ENCODE measurements at places on chromosomes 16 and 17.

- no peak for DNase-seq
Measured at GRCh38 chr16:17076092-17076754, 394.5 kb downstream of the XYLT1 start.

GRCh38 chr17:67435122-67435521 is 58.0 kb downstream of the PITPNC1 start:
- DNase-seq, result no peak

GRCh38 chr17:49528966-49529365 is 33.9 kb downstream of the NGFR start:
- no peak for DNase-seq

DNA sequence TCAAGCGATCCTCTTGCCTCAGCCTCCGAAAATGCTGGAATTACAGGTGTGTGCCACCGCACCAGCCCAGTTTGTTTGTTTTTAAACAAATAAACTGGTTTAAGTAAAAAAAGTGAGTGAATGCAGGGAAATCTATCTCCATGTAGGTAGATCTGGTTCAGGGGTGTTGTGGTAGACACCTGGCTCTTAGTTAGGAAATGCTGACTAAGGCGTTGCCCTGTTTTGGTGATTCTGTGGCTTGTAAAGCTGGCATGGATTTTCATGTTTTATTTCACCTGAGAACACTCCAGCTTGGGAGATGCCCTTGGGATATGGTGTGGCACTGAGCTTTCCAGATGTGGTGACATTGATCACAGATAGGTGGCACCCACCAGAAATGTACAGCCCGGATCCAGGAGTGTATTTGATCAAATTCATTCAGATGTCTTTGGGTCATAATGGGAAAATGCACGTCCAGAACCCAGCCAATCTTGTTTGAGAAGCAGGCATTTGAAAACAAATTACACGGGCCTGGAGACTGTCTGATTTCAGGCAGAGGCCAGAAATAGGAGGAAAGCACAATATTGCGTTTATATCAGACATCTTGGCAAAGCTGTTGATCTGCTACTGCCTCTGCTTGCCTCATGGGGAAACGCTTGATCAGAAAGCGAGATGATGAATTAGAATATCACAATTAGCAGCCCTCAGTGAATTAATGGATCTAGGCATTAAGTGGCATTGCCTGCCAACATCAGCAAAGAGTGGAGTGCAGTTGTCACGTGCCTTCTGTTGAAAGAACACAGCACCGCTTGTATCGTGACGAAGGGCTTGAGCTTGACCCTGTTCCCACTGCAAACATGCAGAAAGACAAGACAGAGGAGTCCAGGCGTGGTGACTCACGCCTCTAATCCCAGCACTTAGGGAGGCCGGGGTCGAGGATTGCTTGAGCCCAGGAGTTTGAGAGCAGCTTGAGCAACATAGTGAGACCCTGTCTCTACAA is 7.3 kb upstream of the IL34 start:
- no peak for DNase-seq

DNA sequence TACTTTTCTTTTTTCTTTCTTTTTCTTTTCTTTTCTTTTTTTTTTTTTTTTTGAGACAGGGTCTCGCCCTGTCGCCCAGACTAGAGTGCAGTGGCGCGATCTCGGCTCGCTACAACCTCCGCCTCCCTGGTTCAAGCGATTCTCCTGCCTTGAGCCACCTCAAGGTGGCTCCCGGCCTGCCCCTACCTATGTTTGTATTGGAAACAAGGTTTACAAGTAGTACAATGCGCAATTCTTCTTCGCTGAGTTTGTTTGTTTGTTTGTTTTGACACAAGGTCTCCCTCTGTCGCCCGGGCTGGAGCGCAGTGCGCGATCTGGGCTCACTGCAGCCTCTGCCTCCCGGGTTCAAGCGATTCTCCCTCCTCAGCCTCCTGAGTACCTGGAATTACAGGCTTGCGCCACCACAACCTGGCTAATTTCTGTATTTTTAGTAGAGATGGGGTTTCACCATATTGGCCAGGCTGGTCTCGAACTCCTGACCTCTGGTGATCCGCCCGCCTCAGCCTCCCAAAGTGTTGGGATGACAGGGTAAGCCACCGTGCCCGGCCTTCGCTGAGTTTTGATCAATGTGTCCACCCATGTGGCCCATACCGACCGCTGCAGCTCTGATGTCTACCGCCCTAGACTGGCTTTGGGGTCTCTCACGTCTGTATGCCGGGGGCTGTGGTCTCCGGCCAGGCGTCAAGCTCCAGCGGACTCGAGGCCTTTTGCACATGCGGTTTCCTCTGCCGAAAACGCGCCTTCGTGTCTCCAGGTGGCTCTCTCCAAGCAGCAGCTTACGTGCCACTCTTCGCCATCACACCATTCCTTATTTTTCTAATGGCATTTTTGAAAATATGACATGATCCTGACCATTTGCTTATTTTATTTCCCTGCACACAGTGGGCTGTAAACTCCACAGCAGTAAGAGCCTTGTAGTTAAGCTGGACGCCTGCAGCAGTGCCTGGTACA is 1.1 kb upstream of the YBX2 start:
- no peak for DNase-seq

- no peak for DNase-seq
Measured at GRCh38 chr16:10027553-10027952, 154.7 kb downstream of the GRIN2A start.

DNA sequence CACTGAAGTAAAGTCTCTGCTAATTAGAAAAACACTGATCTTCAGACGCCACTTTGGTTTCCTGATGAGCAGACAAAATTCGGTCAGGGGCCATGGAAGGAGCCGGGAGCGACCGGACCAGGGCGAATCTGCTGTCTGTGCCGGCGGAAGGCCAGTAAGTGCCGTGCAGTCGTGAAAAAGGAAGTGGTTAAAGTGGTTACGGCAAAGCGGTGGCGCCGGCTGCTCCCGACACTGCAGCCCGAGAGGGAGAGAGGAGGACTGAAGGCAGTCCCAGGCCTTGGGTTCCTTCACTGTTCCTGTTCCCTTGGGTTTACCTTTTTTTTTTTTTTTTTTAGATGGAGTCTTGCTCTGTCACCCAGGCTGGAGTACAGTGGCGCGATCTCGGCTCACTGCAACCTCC is 17.3 kb upstream of the HEXD start:
- DNase-seq, result no peak

GRCh38 chr17:19724501-19725420 is 8.4 kb upstream of the SLC47A2 start:
- DNase-seq, result no peak

DNA sequence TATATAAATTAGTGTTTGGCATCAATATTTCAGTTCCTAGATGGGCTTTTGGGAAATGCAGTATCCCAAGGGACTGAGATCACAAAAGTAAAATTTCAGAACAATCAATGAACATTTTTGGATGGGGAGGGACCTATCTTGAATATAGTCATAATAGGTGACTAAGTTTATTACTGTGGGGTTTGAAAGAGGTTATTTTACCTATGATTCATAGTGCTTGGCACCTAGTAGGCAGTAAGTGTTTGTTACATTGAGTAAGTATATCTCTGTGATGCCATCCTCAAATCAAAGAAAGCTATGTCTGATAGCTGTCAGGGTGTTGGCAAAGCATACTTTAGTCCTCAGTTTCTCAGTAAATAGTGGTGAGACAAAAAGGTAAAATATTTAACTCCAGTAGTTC is 36.9 kb downstream of the ZNF207 start:
- DNase-seq, result no peak

GRCh38 chr17:71881041-71881440 is 239.8 kb upstream of the SOX9 start:
- no peak for DNase-seq

- DNase-seq, result no peak
Measured at GRCh38 chr17:43545383-43545632, 832 bp downstream of the ETV4 start.

GRCh38 chr16:80113873-80114574 is 426.8 kb upstream of the DYNLRB2 start:
- no peak for DNase-seq

GRCh38 chr17:3788200-3788599 is 12.8 kb downstream of the ITGAE start:
- no peak for DNase-seq

DNA sequence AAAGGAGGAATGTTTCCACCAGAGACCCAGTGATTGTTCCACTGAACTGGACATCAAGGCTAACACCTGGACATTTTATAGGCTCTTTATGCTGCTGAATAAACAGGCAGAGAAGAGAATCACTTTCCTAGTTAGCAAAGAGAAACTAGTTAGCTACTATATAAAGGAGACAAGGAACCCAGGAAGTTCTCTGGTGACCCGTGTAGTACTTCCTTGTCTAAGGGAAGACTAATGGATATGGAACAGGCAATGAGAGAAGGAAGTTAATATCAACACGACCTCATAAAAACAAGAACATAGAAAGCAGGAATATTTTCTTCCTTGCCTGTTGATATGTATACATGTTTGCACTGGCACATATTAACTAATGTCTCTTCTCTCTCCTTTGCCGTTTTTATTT is 30.8 kb upstream of the RPL38 start:
- DNase-seq, result no peak

DNA sequence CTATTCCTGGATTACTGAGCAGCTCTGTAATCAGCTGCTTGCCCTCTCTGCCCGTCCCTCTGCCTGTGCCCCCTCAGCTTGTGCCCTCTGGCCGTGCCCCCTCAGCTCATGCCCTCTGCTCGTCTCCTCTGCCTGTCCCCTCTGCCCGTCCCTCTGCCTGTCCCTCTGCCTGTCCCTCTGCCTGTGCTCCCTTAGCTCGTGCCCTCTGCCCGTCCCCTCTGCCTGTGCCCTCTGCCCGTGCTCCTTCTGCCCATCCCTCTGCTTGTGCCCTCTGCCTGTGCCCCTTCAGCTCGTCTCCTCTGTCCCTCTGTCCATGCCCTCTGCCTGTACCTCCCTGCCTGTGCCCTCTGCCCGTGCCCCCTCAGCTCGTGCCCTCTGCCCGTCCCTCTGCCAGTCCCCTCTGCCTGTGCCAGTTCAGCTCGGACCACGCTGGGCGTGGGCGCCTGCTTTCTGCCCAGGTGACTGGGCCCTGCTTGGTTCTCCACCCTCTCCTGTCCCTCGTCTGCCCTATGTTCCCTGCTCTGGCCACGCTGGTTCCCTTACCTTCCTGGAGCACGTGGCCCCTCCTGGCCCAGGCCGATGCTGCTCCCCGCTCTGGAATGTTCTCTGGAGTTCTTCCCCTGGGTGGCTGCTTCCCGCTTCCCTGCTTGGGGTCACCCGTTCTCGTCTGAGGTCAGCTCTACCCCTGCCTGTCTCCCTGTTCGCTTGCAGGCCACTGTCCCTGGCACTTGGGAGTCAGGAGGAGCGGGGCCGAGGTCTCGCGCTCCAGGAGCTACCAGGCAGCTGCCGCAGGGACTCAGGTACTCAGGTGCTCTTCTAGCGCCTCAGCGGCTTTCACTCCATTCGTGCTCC is 63.9 kb downstream of the BANP start:
- no peak for DNase-seq

GRCh38 chr16:86436466-86437185 is 73.7 kb upstream of the FOXF1 start:
- no peak for DNase-seq

DNA sequence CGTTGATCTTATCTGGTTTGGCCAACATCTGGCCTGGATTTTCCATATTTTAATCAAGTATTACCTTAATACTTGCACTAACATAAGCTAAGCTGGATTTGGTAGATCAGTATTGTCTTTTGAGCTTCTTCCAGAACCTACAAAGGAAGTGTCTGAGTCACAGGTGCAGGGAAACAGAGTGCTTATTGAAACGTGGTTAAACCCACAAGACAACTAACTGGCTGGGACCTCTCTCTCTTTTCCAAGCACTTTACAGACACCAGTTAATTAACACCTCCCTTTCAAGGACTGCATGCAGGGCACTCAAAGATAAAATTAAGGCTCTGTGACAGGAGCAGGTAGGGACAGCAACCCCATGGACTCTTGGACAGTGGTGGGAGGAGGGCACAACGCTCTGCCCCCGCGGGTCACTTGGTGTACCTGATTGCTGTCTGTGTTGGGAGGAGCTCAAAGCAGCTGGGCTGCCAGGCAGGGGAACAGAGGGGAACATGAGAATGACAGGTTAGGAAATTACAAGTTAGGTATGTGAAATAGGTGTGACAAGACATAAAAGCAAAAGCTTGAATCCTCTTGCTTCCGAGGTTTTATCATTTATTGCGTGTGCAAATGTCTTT is 133.7 kb upstream of the MON1B start:
- DNase-seq, result no peak

GRCh38 chr17:65455972-65456343 is 105.5 kb downstream of the AXIN2 start:
- no peak for DNase-seq

DNA sequence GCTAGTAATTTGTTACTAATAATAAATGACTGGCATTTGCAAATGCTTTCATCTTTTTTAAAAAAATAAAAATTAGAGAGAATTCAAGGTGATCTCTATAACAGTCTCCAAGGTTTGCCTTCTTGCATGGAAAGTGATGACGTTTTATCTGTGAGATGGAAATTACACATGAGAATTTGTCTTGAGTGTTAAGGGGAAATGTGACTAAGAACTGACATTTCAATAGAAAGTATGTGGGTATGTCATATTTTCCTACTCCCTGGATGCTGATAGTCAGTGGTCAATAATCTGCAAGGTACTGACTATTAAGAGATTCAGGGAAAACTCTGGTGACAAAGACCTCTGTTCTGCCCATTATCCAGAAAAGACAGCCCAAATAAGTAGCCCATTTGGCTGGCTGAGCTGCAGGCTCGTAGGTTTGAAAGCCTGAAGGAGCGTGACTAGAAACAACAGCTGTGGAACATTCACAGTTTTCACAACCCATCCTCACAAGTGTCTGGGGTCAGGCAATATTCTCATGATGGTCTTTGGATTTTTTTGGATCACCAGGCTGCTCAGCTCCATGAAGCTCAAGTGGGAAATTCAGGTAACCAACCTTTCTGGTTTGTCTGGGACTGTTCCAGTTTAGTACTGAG is 49.7 kb upstream of the WSCD1 start:
- DNase-seq, result no peak

GRCh38 chr16:23478566-23478965 is 25.6 kb upstream of the COG7 start:
- no peak for DNase-seq

DNA sequence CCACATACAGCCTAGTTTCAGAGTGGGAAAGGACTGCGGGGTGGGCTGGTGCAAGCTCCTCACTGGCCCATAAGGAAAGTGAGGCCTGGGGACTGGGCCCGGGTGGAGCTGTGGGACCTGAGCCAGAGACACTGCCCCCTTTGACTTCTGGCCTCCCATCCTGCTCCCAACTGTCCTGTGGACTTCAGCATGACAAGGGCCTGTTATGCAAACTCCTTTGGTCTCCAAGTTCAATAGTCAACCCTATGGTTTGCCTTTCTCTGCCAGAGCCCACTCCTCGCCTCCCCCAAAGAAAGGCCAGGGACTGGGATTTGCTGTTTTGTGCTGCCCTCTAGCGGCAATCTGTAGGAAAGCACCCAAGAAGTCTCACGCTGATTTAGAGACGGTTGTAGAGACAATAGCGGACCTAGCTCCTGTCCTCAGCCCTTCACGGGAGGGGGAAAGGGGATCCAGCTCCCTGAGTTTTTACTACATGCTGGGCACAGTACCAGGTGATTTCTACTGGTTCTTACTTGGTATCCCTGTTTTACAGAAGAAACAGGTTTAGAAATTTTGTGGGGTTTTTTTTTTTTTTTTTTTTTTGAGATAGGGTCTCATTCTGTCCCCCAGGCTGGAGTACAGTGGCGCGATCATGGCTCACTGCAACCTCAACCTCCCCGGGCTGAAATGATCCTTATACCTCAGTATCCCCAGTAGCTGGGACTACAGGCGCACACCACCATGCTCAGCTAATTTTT is 1.2 kb upstream of the TLCD3B start:
- DNase-seq, result no peak

Data from amygdala (tissue), 56 donors.